ENCODE measurements at places on chromosomes 7 and 10. TPM values are rescaled to one million over a fixed set of nuclear protein-coding genes. Genes with fewer than 3 reads are reported as not detected.

CFAP43 gene
- not detected for total RNA-seq

OR6V1 gene
- total RNA-seq, result not detected

C7orf57 gene
- not detected for total RNA-seq

OR2A5 gene
- not detected for total RNA-seq

PTF1A gene
- not detected for total RNA-seq

SLC16A9 gene
- not detected for total RNA-seq

C10orf90 gene
- total RNA-seq, result not detected

METTL27 gene
- 6.0 TPM for total RNA-seq

TMEM140 gene
- total RNA-seq, result 34.9 TPM

- DNase-seq, result no peak
These were observed 85.8 kb upstream of the PRKCQ start for GRCh38 chr10:6665847-6666246.

DNA sequence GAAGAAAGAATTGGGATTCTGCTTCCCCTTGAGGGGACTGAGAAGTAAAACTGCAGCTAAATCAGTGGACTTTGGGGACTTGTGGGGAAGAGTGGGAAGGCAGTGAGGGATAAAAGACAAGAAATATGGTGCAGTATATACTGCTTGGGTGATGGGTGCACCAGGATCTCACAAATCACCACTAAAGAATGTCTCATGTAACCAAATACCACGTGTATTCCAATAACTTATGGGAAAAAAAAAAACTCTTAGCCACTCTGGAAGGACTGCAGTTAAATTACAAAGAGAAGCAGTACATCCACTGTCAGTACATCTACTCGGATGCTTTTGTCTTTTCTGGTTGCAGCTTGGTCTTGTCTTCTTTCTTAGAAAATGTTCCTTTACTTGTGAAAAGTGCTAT is 27.4 kb upstream of the GOT1 start:
- DNase-seq, result no peak

- no peak for DNase-seq
These were observed 120.1 kb upstream of the CHST15 start for GRCh38 chr10:124213471-124213870.

GRCh38 chr7:9680713-9681112 is 1247.3 kb downstream of the NXPH1 start:
- no peak for DNase-seq

DNA sequence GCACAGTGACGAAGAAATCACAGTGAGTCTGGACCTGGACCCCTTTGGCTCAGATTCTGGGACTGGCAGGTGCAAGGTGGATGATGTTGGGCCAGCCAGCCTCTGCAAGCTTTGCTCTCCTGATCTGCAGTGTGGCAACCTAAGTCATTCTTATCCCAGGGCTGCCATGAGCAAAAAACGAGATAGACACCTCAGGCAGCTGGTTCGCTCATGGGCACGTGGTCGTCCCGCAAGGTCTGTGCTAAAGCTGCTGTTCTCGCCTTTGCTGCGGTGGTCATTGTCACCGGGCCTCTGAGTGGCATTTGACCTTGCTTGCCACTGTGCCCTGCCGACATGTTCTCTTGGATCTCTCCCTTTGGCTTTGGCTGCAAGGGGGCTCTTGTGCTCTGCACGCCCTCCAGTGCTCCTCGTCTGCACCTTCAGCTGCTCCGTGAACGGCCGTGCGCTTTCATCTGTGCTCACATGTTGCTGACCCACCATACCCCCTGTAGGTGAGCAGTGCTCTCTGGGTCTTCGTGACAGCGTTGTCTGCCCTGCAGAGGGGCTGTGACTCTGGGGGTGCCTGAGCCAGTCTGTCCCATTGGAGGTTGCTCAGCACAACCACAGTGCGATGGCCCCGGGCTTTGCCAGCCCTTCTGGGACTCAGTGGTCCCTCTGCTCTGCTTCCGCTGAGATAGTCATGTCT is 317.0 kb downstream of the GLRX3 start:
- DNase-seq, result no peak

GRCh38 chr7:37116093-37116701 is 332.5 kb downstream of the ELMO1 start:
- no peak for DNase-seq

DNA sequence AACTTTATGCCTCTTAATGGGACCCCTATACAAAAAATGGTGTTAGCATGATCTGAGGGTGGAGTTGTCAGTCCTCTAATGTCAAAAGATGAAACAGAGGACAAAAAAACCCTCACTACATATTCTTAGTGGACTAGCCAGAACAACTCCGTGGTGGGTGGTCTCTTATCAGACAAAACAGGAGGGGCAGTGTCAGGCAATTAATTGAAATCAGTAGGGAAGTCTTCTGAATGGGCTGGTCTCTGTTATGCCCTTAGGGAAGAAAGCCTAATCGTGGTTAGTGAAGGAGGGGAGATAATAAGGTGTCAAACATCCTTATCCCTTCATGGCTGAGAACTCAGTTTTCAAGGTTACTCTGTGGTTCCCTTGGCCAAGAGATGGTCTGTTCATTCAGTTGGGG is 909.4 kb downstream of the GRID1 start:
- no peak for DNase-seq

- no peak for DNase-seq
These were observed 233.4 kb upstream of the HABP2 start for GRCh38 chr10:113319479-113319878.

DNA sequence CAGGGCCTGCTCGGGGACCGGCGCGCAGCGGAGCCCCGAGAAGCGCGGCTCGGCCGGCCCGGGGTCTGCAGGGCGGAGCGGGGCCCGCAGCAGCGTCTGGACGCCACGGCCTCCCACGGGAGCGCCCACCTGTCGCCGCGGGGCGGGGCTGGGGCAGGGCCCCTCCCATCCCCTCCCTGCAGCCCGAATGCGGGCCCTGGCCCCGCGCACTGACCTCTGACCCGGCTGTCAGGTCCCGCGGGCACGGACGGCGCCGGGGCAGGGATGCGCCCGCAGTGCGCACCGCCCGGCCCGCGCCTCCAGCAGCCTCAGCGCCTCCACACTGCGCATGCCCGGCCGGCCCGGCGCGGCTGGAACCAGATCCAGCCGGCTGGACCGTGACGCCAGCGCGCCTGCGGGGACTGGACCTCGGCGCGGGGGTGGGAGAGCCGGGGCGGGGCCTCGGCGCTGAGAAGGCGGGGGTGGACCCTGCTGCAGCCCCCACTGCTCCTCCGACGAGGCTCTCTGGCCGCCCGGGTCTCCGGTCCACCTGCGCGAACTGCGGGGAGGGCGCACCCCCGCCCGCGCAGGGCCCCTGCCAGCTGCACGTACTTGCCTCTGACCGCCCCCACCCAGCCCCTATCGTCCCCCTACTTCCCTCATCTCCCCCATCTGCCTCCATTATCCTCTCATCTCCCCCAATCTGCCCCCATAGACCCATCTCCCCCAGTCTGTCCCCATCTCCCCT is 16.1 kb upstream of the GPR146 start:
- DNase-seq, result peak; percentile 87

- no peak for DNase-seq
These were observed 1063.4 kb upstream of the GHITM start for GRCh38 chr10:83075815-83076355.

DNA sequence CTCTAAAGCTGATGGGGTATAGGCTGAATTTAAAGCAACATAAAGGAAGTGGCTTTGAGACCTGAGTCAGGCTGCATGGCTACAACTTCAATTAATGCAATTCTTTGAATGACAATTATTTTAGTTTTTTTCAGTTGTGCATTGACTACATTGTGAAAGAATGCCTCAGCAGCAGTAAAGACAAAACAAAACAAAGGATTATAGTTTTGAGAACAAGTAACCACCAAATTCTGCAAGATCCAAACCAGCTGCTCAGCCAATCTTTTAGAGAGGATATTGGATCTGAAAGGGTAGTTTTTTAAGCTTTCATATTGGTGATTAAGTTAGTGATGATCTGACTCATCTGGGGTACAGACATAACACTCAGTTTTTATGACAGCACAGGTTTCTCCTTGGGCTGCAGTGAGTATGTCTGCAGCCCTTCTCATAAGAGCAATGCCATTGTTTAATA is 40.6 kb upstream of the ABCA13 start:
- DNase-seq, result no peak

DNA sequence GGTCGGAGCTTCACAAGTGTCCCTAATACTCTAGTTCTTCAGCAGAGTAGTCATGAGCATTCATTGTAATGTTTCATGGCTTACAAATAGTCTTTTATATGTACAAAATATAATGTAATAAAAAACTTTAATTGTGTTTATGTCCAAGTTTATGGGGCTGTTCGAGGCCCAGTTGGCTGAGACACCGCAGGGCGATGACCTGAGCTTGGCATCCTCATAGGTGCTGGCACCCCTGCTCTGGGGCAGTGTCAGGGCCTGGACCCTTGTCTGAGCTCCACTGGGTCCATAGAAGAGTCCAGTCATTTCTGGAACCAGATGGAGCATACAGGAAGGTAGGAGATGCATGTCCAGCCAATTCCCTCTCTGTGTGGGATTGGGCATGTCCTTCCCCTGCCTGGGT is 12.9 kb upstream of the ZMIZ1 start:
- DNase-seq, result peak; percentile 36

DNA sequence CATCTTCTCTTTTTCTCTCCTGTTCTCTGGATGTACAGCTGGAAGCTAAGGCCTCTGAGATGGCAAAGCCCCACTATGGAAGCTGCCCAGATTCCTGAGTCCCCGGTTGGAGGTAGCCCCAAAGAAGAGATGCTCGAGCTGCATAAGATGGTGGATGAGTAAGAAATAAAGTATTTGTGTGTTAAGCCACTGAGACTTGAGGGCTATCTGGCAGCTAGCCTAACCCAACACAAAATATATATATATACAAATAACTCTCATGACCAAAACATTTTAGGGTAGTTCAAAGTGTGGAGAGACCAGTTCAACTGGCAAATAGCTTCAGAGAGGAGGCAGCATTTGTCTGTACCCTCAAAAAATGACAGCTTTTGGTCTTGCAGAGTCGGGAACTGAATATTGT is 72.4 kb upstream of the PDE1C start:
- DNase-seq, result no peak

GRCh38 chr7:142771353-142771723 is 568 bp downstream of the PRSS2 start:
- peak; percentile 35 for DNase-seq

- no peak for DNase-seq
These were observed 76.0 kb upstream of the CTTNBP2 start for GRCh38 chr7:117949232-117949631.

- DNase-seq, result no peak
These were observed 317.7 kb downstream of the GLRX3 start for GRCh38 chr10:130453721-130454542.

DNA sequence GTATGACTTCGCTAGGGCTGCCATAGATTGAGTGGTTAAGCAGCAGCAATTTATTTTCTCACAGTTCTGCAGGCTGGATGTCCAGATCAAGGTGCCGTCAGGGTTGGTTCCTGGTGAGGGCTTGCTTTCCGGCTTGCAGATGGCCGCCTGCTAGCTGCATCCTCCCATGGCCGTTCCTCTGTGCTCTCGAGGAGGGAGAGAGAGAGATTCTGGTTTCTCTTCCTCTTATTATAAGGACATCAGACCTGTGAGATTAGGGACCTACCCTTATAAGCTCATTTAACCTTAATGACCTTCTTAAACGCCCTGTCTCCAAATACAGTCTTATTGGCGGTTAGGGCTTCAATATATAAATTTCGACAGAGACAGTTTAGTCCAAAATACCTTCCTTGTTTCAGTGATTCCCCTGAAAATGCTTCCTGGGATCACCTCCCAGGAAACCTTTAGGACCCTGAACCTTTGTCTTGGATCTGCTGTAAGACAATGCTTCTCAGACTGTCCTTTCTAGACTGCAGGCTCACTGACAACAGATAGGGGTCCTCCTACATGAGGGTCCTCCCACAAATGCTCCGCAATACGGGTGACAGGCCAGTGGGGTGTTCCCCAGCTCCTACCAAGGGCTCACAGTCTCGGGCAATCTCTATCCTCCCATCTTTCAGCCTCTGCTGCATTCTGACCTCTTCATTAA is 82.5 kb upstream of the BAIAP2L1 start:
- DNase-seq, result no peak

GRCh38 chr10:133420579-133420978 is 3.8 kb downstream of the SPRN start:
- DNase-seq, result no peak

GRCh38 chr7:128164061-128164954 is 76.8 kb upstream of the LEP start:
- DNase-seq, result no peak

DNA sequence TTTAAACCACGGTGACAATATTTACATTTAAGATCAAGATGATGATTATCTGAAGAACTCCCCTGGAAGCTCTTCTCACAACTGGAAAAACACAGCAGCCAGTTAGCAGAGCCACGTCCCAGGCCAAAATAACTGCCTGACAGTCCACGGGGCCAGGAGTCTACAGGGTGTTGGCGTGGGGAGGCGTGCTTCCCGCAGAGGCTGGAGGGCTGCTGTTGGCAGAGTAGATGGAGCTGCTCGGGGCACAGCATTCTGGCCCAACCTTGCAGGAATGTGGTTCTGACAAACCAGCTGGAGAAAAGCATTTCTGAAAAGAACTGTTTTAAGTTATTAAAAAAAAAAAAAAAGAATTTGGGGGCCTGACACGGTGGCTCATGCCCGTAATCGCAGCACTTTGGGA is 177.9 kb downstream of the EBF3 start:
- DNase-seq, result peak; percentile 15

GRCh38 chr10:5776881-5777197 is 36.4 kb downstream of the GDI2 start:
- DNase-seq, result no peak

GRCh38 chr10:68647672-68648341 is 73.2 kb upstream of the CCAR1 start:
- no peak for DNase-seq

- no peak for DNase-seq
These were observed 25.7 kb downstream of the COG5 start for GRCh38 chr7:107538001-107538400.

GRCh38 chr7:45710271-45711160 is 136.3 kb downstream of the ADCY1 start:
- no peak for DNase-seq

GRCh38 chr7:4854916-4855315 is 6.9 kb downstream of the PAPOLB start:
- DNase-seq, result no peak

DNA sequence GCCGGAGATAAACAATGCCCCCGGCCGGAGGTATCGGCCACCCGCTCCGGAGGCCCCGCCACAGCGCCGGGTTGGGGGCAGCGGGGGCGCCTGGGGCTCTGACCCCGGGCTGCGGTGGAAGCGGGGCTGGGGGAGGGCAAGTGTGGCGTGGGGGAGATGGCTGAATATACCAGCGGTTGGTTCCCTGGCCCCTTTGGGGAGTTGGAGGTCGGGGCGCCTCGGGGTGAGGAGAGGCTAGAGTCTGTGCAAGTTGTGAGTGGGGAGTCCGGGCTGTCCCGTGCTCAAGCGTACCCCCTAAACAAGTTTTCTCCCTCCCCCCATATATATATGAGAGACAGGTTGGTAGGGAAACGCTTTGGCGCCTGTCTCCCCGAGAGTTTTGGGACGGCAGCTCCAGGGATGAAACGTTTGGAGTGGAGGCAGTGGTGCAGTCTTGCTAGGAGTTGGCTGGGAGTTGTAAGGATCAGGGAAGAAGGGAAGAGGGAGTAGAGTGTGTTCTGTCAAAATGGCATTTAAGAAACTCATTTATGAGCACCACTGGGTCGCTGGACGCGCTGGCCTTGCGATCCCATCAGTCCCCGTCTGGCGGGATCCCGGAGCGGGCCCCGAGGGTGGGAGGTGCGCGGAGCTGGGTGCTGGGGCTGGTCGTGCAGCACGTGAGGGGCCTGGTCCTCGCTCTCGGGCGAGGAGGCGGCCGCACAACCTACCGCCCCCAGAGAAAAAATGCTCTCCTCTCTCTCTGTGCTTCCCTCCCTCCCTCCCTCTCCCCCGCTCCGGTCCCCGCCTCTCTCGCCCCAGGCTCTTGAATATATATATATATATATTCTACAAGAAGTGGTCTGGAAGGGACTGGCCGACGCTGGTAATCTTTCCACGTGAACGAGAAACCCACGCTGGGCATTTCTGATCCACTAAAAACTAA is 1.1 kb downstream of the TET1 start:
- no peak for DNase-seq
